ENCODE measurements at places on chromosomes 4 and X.

- peak; percentile 71 for DNase-seq
These were observed at the start of gene RAB9A for GRCh38 chrX:13688958-13689740. TSS of gene RAB9A (plus strand) at chrX:13689128. CDS start at chrX:13708747, 19,619 bp downstream.

DNA sequence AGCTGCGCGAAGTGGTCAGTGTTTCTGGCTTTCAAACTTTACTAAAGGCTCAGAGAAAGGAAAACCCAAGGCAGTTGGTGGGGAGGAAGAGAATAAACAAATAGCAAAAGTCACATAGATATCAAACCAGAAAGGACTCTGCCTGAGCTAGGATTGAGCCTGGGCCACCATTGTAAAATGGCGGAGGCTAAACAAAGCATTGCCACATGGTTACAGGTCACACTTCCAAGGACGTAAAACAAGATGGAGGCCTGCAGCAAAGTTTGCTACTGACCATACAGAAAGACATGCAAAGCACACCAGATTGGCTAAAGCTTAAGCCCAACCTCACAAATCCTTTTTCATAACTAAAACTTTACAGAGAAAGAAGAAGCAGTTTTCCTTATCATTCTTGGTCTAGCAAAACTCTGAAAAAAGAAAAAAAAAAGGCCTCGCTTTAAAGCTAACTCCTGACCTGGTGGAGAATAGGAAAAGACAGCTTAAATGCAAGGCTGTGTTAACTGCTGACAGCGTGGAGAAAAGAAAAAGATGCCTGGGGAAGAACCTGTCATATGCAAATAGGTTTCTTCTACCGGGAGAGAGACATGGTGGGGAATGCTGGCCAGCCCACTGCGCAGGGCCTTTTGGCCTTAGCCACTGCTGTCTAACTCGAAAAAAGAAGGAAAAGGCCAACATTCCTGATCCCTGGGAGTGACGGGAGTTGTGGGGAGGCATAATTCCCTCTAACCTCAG is 81.8 kb upstream of the SMARCA5 start:
- DNase-seq = no peak

DNA sequence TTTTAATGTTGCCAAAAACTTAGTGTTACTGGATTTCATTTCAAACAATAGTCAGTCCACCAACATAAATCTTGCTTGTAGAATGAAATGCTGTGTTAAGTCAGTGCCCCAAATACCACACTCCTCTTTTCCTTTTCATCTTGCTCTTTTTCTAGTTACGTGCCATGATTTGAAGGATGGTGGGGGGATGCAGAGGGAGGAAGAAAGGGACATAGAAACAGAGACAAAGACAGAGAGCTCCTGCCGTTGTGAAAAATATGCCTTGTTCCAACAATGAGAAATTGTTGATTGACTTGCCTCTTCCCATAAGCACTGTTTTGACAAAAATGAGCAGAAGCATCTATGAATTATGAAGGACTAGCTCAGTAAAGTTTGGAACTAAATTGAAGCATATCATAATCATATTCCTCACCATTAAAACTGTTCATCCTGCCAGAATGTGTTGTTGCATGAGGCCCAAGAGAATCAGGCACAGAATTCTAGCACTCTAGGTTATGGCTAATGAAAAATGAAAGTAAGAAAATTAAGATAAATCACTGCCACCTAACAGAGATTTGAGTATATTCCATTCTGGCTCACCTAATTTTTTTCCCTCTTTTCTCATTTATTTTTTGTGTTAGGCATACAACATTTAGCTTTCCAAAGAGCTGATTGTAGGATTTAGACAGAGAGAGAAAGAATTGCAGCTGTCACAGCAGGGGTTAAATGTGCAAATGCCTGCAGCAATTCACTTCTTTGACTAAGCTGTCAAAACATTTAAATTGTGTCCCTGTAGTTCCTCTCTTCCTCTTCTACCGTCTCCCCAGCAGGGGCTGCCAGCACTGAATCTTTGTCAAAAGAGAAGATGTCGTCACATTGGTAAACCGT is 111.6 kb upstream of the PTPN13 start:
- DNase-seq = peak; percentile 43

GRCh38 chrX:103847174-103847870 is 15.3 kb upstream of the RAB9B start:
- no peak for DNase-seq

GRCh38 chr4:15653420-15653819 is 1.7 kb downstream of the FBXL5 start:
- DNase-seq = no peak

GRCh38 chr4:184924516-184924915 is 93.8 kb upstream of the HELT start:
- DNase-seq = no peak

GRCh38 chr4:152075253-152075928 is 314.6 kb upstream of the GATB start:
- no peak for DNase-seq

- no peak for DNase-seq
These were observed 25.5 kb downstream of the DCUN1D4 start for GRCh38 chr4:51868449-51868847.

DNA sequence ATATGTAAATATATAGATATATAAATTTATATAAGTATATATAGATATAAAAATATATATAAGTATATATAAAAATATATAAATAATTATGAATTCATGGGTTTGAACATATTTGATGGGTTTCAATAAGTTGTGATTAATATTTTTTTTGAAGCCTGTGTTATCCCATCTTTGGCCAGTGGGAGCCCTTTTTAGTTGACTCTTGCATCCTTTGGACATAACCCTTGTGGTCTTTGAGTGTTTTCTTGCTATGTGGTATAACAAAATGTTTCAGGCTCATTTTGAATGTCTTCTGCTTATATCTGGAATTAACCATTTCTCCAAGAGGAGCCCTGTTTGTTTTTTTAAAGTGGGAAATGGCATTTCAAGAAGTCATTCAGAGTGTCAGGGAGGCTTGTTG is 15.2 kb downstream of the SNX25 start:
- DNase-seq = no peak

DNA sequence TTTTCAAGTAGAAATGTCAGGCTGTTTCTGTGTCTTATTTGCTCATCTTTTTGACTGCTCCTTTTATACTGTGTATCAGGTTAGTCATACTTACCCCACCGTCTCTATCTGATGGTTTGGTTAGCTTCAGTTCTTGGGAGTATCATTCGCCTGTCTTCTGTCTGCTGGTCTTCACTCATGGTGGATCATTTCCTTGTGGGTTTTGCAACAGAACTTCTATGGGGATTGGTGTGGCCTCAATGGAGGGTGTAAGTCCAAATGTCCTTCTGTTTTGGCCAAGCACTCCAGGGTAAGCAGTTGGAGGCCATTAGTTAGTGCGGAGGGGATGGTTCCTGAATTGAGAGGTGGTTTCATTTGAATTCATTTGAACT is 7.2 kb downstream of the ABCD1 start:
- no peak for DNase-seq

DNA sequence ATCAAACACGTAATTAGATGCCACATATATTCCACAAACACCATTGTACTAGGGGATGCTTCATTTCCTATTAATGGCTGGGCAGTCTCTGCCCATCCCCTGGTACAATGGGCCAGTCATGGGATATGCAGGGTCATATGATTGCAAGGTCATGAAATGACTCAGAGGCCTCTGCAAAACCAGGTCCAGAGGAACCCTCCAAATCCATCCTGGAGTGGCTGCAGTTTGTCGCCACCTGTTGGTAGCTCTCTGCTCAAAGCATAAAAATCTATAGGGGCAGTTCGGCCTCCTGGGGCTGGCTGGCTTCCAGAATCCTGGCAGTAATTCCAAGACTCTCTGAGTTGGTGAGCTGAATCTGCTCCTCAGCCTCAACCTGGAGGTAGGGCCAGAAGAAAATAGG is 22.9 kb upstream of the PUDP start:
- DNase-seq = no peak

DNA sequence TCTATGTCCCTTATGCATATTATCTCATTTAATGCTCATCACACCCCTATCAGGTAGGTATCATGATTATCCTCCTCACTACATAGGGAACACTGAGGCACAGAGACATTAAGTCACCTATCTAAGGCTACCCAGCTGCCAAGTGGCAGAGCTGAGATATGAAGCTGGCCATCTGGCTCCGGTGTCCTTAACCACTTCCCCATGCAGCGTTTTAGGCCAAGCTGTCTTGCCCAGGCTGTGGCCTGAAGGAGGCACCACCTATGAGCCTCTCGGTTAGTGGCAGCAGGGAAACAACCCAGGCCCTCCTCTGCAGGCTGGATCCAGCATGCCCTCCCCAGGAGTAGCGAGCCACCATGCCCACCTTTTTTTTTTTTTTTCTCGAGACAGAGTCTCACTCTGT is 16.3 kb downstream of the PJA1 start:
- no peak for DNase-seq

DNA sequence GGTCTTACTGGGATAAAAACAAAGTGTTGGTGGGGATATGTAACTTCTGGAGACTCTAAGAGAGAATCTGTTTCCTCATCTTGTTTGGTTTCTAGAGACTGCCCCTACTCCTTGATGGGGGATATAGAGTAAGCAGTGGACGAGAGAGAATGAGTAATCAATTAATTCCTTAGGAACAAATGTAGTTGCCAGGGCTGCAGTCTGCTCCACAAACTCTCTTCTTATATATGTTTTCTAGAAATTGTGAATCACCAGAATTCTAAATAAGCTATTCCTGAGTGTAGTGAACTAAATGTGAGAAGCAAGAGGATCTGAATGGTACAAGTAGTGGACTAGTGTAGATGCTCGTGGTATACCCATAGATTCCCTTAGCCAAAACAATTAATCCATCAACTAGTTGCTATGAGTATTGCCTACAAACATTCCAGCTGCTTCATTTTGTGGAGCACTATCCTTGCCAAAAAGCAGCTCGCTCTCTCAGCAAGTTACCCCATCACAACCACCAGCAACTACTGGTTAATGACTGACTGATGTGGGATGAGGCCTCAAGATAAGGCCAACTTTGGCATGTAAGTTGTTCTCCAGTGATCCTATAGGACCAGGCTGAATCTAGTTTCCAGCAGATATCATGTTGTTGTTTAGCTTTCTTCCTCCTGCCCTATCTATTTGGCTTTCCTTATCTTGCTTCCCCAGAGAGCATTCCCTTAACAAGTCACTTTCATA is 273.0 kb downstream of the SLC7A11 start:
- no peak for DNase-seq

GRCh38 chrX:67619253-67619652 is 75.4 kb downstream of the AR start:
- no peak for DNase-seq

GRCh38 chr4:93791570-93792195 is 36.9 kb upstream of the ATOH1 start:
- DNase-seq = peak; percentile 51

- no peak for DNase-seq
These were observed 50.4 kb upstream of the IL13RA2 start for GRCh38 chrX:115067812-115068211.

GRCh38 chr4:86977621-86978184 is 42.9 kb downstream of the AFF1 start:
- no peak for DNase-seq

GRCh38 chrX:46792810-46793188 is 33.9 kb upstream of the SLC9A7 start:
- DNase-seq = no peak

GRCh38 chr4:25098964-25099891 is 61.0 kb downstream of the SEPSECS start:
- DNase-seq = no peak

DNA sequence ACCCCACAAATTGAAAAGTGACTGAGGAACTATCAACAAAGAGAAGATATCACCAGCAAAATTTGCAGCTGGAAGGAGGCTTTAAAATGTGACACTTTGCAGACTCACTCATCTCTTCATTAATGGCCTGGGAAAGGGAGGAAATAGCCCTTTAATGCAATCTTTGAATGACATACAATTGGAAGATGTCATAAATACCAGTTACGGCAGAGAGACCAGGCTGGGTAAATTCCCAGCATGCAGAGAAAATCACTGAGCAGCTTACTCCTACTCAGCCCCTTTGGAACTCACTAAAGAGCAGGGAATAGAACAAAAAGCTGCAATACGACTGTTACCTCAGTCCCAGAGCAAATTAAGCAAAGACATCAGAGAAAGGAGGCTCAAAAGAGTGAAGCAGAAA is 238.9 kb downstream of the HS3ST1 start:
- no peak for DNase-seq

DNA sequence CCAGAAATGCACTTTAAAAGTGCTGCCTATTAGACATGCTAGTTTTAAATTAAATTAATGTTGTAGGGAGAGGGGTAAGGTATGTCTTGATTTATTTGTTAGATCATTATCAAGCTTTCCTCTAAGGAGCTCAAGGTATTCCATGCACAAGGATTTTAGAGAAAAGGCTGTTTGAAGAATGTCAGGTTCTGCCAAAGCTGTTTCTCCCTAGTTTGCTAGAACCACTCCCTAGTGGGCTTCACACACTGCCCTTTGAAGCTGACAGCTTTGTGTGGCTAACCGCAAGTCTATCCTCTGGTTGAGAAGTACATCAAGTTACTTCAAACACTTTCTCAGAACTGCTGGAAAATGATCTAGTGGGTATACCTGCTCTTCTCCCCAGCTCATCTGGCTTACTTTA is 32.3 kb downstream of the RASL11B start:
- DNase-seq = no peak

- DNase-seq = no peak
These were observed 180.2 kb downstream of the RBM46 start for GRCh38 chr4:154961263-154961662.

DNA sequence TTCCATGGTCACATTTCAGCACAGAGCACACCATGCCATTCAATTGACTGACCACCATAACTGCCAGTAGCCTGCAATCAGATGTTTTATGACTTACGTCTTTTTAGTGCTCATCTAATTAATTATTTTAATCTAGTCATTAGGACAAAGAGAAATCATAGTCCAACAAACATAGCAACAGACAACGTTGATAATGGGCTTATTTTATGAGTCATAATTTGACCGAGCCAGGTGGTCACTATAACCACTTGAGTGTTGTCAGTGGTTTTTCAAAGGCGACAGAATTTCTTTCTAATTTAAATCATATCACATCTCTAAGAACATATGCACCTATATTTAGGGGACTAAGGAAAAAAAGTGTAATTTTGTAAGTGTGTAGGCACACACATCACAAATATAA is 1.9 kb downstream of the SEC24D start:
- no peak for DNase-seq

GRCh38 chrX:40062525-40063155 is 35.1 kb downstream of the BCOR start:
- DNase-seq = no peak
